NCI-H446 (cell line): ENCODE measurements at places on chromosomes 2 and 18.

GRCh38 chr2:47195148-47195547 is 40.0 kb upstream of the STPG4 start:
- peak; percentile 9 for DNase-seq

DNA sequence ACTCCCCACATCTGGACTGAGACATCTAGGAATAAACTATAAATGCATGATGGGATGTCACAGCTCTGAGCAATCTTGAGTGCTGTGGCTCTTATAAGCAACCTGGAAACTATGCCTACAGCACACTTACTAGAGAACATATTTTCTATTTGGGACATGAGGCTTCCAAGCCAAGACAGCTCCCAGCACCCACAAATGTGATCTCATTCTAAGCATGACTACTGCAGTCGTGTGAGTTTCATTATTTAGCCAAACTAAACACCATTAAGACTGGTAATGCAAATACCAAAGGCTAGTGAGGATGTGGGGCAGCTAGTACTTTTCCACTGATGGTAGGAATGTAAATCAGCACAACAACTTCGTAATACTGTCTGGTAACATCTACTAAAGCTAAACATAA is 72.5 kb downstream of the RTTN start:
- no peak for DNase-seq

- no peak for DNase-seq
These were observed 60.7 kb downstream of the INPP4A start for GRCh38 chr2:98505311-98505808.

DNA sequence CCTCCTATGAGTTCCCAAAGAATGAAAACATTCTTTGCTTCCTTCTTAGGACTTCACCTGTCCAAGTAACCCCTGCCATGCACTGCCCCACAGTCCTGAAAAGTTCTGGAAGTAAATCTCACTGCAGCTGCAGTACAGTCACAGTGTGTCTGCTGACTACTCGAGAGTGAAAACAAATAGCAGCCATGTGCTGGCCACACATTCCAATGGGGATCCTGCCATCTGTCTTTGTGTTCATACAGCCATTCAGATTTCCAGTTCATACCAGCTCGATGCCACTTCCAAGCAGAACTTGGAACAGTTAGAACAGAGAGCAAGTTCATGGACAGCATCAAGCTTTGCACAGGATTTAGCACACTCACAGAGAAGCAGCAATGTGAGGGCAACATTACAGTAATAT is 629.9 kb upstream of the ACVR2A start:
- peak; percentile 36 for DNase-seq

GRCh38 chr2:37189452-37190153 is 1.1 kb upstream of the SULT6B1 start:
- no peak for DNase-seq

GRCh38 chr2:109663721-109664120 is 49.6 kb downstream of the SOWAHC start:
- peak; percentile 92 for DNase-seq

GRCh38 chr2:136162438-136162837 is 44.5 kb upstream of the CXCR4 start:
- DNase-seq: no peak

DNA sequence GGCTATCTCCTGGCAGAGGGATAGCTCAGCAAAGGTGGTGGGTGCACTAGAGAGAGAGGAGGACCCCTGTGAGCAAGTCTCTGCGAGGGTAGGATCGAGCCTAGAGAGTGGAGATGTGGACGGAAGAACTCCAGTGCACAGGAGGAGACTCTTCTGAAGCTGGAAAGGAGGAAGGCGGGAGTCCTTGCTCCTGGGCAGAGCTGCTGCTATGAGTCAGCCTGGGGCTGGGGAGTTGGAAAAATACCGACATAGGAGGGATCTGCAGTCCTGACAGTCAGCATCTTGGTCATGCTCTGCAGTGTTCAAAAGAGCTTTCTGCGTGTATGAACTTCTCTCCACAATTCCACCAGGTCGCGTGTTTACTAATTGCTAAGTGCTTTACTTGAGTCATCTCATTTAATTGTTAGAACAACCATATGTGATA is 233.8 kb downstream of the LDLRAD4 start:
- no peak for DNase-seq

DNA sequence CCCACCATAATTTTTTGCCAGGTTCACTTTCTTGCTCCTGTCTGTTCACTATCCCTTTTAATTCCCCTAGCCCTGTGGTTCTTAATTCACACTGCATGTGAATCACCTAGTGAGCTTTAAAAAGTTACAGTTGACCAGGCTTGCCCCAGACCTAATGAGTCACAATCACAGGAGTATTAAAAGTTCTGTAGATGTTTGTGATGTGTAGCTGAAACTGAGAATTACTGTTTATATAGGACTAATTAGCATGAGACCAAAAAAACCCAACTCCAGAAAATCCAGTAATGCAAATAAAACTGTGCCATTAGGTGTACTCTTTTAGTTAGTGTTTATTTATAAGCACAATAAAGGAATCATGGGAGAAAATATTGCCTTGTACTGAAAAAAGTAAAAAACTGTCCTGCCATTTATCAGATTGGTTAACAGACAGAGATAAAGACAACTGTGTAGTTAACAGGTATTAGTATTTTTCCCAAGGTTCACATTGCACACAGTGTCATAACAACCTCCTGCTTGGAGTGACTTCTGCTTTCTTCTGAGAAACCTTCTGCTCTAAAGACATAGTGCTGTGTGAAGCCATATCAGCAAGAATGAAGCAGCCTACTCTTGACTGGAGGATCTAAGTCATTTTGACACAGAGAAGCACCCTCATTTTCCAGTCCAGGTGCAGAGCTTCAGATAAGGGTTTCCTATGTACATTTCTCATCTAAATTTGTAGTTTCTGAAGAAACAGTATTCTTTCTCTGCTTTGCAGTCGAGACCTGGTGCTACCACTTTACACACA is 39.0 kb downstream of the VAPA start:
- no peak for DNase-seq

GRCh38 chr2:170177950-170178781 is at the start of gene MYO3B:
Gene MYO3B (plus strand): TSS chr2:170178147. CDS start chr2:170178288, 141 bp downstream.
- no peak for DNase-seq

- no peak for DNase-seq
These were observed 845 bp downstream of the TMEM177 start for GRCh38 chr2:119679846-119680245.
